ENCODE measurements at places on chromosomes 7 and 10.

DNA sequence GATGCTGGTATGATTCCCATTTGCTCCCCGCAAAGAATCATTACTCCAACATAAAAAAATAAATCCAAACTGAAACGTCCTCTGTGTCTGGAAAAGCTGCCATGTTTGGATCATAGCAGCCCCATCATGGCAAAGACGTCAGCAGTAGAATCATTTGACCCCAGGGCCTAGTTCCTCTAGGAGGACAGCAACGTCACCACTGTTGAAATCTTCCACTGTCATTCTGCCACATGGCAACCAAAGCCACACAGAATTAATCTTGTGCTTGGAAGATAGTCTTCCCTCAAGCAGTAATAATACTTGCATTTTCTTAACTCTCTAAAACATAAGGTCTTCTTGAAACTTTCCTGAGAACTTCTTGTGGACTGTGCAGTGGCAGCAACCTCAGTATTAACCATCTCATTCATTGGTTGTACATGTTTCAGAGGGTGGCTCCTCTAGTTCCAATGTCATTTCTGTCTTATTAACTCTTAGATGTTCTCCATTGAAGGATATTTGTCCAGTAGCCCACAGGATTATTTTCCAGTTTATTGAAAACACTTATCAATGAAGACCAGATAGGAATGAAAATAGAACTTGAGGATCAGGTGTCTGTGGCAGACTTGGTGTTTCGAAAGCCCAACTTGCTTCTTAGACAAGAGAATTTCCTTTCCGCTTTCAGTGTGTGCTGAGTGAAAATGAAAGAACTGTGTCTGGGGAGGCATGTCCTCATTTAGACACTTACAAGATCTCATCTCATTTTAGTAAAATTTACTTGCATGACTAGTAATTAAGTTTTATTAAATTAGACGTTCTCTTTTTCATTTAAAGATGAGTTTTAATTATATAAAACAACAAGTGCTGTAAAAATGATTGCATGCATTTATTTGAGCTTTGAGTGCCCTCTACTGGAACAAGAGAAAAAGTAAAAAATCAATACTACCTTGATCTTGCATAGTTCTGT, 28.9 kb upstream of the INHBA start:
- no peak for DNase-seq

DNA sequence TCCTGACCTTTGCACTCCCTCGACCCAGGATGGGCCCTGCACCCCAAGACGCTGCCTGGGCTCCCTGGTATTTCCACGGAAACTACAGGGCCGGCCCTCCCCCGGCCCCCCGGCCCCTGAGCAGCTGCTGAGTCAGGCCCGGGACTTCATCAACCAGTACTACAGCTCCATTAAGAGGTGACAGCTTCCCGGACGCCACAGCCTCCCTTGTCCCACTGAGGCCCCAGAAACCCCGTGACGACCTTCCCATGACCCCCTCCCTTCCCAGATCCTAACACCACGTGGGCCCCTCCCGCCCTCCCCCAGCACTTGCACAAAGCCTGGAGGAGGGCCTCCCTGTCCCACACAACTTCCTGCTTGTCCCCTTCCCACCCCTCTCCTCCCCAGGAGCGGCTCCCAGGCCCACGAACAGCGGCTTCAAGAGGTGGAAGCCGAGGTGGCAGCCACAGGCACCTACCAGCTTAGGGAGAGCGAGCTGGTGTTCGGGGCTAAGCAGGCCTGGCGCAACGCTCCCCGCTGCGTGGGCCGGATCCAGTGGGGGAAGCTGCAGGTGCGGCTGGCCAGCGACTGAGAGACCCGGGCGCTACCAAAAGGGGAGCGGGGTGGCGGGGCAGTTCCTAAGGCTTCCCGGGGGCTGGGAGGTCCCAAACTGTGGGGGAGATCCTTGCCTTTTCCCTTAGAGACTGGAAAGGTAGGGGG, 5.7 kb downstream of the NOS3 start:
- no peak for DNase-seq

GRCh38 chr10:19204246-19204917, 155.8 kb downstream of the MALRD1 start:
- DNase-seq: no peak

DNA sequence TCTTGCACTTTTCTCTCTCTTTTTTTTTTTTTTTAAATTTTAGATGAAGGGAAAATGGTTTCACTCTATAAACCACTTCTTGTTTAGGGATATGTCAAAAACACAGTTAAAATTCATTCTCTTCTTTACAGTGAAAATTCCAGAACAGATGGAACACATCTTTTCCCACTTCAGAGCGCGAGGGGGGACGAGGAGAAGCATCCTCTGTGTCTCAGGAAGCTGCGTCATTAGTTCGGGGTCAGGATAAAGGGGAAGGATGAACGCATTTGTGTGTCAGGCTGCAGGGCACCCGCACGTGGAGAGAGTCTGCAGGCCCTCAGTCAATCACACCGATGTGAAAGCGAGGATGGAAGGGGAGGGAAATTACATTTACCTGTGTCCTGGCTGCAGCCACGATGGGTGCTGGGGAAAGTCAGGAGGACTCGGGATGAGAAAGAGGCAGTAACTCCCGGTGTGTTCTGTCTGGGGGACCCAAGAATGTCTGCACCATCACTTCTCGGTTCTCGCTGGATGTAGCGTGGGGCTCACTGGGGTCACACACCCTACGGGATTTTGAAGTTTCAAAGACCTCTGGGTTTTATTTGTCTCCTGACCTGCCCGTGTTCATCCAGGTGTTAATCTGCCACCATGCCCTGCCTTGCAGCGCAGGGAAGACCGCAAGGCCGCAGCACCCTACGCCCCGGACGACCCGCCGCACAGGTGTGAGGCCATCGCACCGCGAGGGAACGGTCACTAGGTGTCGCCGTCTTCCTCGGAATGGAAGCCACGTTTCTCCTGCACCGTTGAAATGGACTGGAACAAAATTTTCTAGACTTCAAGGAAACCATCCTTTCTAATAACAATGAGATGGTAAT, 66.7 kb upstream of the PITRM1 start:
- DNase-seq: peak; percentile 28

- DNase-seq: no peak
These were observed 82.5 kb upstream of the TMEM72 start for GRCh38 chr10:44828508-44829142.

DNA sequence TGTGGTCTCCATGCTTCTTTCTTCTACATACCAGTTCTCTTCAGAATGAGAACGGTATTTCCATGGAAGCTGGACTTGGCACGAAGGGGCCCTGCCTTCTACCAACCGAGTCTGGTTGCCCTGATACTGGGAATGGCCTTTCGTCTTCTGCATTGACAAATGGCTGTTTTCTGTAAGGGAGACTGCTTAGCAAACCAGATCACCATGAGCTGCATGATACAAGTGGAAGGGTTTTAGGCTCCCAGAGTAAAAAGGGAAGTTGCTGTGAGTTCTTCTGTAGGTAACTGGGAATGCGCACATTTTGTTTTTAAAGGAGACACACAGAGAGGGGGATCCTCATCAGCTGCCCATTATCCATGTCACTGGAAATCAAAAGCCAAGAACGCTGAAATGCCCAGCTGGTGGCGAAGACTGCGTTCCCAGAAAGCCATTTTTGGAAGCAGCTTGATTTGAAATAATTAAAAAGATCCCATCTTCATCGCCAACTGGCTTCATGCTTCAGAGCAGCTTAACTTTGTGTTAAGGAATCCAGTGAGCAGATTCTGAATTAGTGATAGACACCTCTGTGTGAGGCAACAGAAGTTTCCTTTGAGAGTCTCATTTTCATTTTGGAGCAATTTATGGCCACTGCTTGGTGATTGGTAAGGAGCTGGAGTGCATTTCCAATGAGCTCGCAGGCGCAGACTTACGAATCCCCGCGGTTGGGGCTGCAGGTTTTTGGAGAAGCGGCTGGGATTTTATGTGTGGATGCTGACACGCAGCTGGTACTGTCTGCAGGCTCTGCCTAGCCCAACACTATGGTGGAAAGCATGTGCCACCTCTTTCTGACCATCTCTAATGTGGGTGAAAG, 672.7 kb upstream of the FOXK1 start:
- no peak for DNase-seq

DNA sequence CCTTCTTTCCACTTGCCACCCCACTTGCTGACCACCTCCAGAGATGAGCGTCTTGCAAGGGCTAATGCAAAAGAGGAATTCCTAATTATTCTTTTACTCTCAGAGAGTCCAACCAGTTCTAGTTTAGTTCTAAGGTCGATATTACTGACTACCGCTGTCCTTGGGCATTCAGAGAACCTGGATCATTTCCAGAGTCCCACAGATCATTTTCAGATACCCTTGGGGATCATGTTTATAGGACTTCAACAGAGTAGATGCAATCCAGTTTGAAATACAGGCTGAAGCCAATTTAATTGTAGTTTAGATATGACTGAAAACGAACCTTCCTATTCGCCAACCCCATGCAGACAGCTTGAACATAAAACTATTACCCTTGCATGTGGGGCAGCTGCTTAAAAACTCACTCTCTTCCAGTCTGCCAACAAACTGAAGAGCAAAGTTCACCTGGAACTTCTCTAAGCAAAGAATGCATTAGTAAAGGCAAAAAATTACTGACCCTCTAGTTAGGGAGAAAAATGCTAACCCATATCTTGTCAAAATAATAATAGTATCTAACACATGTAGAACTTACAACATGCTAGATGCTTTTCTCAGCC, 22.4 kb downstream of the CFAP69 start:
- DNase-seq: no peak

GRCh38 chr7:41247143-41247865, 455.6 kb downstream of the INHBA start:
- DNase-seq: no peak

- peak; percentile 41 for DNase-seq
These were observed 1.4 kb upstream of the TSPAN15 start for GRCh38 chr10:69449841-69450240.

DNA sequence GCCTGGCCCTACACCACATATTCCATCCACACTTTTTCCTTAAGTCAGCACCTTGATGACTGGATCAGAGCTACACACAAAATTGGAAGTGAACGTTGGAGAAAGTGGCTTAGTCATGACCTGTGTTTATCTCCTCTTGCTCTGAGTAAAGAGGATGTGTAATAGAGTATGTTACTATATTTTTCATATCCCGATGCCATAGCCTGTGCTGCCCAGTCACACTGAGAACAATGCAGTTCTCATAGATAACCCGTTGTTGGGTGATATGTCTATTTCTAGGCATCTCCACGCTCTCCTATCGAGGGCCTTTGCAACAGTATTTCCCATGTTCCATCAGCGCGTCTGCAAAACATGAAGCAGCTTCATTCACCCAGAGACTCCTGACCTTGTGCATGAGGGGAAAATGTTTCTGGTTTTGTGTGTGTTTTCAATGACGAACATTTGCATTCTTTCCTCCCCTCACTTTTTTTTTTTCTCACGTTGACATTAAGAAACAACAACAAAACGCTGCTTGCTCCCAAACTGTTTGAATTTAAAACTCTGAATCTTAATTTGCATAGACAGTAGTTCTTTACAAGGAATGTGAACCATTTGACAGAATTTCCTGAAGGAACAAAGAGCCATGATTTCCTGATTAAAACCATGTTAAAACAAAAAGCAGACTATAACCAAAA, 43.4 kb downstream of the GRK5 start:
- DNase-seq: no peak

GRCh38 chr7:140230516-140230860, 53.7 kb upstream of the KDM7A start:
- no peak for DNase-seq

DNA sequence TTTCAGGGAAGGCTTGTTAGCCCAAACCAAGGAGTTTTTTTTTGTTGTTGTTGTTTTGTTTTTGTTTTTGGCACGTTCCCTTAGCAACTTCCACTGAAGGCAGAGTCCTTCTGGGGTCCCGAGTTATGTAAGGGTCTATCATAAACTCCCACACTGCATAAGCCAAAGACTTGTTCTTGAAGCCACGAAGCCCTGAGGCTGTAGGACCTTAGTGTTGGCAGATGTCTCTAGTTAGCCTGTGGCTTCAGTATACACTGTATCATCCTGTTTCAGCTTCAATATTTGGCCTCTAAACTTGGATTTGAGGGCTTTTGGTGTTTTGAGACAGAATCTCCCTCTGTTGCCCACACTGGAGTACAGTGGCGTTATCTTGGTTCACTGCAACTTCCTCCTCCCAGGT, 13.6 kb downstream of the KPNA7 start:
- DNase-seq: no peak

DNA sequence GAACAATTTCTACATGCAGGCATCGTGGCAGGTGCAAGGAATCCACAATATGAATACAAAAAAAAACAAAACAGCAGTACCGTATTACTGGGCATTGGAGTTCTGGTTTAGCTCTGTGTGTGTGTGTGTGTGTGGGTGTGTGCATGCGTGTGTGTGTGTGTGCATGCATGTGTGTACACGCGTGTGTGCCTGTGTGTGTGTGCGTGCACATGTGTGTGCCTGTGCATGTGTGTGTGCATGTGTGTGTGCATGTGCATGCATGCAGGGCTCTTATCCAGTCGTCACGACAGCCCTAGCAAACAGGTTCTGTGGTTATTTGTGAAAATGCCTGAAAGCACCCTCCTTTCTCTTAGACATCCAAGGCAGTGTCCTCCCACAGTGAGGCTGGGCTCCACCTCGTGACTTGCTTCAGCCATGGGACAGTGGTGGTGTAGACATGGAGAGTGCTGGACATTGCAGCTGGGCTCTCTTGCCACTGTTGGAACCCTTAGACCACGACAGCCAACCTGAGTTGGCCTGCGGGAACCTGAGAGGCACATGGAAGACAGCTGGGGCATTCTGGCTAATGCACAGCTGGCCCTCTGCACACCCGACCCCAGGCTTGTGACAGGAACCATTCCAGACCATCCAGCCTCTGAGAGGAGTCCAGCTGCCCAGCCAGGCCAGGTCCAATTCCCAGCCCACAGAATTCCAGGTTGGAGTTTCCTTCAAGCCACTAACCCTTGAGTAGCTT, 173.4 kb upstream of the SHH start:
- no peak for DNase-seq

DNA sequence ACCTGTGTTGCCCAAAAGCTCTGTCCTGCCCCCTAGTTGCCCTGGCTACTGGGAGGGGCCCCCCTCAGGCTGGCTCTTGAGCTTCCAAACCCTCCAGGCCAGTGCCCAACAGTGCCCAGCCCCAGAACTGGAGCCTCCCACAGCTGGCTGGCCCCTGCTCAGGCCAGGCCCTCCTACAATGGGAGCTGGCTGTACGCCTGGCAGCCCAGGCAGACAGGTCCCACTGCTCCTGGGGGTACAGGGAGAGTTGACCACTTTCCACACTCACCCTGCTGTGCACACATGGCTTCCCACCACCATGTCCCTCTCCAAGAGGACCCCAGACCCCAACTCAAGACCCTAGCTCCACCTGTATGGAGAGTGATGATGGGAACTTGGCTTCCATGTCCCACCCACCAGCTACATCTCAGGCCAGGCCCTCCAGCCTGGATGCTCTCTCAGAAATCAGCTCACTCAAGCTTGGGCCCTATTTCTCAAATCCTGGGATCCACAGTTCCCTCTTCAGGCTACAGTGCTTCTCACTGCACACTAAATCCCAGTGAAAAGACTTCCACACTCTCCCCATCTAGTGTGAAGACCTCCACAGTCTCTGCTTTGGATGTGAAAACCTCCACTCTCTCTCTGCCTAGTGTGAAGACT, 92.6 kb downstream of the OAT start:
- DNase-seq: no peak

- no peak for DNase-seq
These were observed 132.6 kb downstream of the CELF2 start for GRCh38 chr10:11150231-11150731.
